ENCODE measurements at places on chromosomes 11 and 22.

DNA sequence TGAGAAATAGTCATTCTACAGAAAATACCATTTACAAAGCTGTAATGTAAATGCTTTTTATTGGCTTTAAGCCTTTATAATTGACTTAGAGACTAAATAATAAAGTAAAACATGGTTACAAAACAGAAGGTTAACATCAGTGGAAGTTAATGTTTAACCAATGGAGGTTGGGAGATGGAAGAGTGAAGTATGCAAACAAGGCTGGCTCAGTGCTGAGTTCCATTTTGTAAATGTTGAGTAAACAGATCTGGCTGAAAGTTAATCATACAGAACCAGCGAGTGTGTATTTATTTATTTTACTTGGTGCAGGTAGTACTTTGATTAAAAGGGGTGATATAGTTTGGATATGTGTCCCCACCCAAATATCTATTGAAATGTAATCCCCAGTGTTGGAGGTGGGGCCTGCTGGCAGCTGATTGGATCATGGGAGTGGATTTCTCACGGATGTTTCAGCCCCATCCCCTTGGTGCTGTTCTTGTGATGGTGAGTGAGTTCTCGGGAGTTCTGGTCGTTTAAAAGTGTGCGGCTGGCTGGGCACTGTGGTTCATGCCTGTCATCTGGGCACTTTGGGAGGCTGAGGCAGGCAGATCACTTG, 827.4 kb downstream of the OPCML start:
- no peak for DNase-seq

DNA sequence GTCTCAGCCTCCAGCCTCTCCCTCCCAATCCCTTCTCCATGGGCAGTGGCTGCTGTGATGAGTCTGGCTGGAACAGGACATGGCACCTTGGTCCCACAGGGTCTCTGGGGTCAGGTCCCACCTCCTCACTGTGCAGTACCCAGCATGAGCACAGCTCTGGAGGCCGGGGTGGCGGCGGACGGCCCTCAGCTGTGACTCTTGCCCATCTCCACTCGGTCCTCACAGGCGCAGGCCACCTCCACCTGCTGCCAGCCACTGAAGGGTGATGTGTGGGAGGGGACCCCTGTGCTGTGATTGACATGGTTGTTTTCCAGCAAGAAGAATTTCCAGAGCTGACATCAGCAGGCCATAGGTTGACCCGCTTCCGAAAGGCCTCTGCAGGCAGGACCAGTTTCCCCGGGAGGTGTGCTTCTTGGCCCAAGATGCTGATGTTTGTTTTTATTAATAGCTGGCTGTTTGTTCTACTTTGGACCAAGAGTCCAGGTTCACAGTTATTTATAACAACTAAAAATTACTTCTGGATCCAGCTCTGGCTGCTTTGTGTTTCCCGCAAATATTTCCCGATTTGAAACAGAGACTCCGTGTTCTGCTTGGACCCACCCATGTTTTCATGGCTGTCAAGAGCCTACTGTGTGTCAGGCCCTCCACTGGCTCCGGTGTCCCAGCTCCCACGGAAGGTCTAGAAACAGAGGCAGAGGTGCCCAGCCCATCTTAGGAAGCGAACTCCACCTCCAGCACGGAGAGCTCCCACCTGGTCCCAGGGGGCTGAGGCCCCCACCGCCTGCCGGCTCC, 45.7 kb downstream of the SCUBE1 start:
- DNase-seq = no peak

DNA sequence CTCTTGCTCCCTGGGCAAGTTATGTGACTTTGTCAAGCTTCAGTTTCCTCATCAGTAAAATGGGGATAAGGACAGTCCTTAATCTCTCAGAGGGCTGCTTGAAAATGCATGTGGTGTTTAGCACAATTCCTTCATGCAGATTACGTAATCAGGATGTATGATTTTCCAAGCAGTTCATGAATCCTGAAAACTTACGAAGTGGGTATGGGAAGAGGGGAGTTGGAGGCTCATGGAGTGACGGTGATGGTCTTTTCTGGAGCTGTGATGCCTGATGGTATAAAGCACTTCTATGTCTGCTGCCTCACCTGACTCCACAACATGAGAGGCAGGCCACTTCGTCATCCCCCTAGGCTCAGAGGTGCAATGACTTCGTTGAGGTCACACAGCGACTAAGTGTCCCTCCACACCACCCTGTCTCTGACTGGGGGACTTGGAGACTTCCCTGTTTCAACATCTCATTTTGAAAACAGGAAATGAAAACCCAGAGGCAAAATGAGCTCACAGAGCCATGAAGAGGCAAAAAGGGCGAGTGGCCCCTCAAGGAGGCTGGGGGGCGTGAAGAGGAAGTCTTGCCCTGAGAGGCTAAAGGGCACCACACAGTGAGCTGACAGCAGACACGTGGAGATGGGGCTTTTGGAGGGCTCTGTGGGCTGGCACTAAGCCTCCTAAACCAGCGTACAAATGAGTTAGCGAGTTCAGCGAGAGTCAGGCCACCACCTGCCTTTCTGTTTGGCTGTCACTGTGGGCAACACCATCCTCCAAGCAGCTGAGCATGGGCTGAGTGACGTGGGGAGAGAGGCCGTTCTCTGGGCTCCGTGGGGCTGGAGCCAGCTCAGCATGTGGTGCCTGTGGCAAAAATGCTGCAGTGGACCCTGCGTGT, 10.1 kb downstream of the MCM5 start:
- peak; percentile 89 for DNase-seq

DNA sequence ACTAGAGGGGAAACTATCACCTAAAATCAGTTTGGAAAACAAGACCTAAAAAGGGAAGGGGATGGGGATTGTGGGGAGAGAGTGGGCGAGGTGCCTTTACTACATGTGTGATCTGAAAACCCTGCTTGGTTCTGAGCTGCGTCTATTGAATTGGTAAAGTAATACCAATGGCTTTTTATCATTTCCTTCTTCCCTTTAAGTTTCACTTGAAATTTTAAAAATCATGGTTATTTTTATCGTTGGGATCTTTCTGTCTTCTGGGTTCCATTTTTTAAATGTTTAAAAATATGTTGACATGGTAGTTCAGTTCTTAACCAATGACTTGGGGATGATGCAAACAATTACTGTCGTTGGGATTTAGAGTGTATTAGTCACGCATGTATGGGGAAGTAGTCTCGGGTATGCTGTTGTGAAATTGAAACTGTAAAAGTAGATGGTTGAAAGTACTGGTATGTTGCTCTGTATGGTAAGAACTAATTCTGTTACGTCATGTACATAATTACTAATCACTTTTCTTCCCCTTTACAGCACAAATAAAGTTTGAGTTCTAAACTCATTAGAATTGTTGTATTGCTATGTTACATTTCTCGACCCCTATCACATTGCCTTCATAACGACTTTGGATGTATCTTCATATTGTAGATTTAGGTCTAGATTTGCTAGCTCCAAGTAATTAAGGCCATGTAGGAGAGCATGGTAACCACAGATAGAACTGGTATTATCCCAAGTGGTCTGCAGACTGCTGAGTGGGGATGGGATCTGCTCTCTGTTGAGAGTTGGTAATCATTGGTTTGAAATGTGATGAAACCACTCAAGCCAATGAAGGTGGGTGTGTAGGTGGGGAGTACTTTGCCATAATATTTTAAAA, 3.6 kb downstream of the NEAT1 start:
- peak; percentile 95 for DNase-seq

DNA sequence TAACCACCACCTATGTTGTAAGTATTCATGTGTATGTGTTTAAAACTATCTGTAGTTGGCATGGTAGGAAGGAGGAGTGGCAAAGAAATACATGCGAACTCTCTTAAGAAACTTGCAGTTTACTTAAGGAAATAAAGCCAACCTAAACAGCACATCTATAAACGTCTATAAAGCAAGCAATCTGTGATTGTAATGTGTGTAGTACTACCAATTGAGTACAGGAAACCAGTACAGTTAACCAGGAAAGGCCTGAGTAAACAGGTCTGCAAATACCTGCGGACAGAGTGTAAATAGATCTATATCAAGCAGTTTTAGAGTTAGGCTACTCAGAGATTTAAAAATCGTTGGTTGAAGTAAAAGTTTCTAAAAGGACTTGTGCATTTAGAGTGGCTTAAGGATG, 59.5 kb upstream of the AMOTL1 start:
- DNase-seq = no peak

Data from GF-D8 (cell line).